ENCODE measurements at places on chromosomes 2 and 18.
A peak's percentile ranks its signal among the peaks of the same experiment; 100 is the strongest.

DNA sequence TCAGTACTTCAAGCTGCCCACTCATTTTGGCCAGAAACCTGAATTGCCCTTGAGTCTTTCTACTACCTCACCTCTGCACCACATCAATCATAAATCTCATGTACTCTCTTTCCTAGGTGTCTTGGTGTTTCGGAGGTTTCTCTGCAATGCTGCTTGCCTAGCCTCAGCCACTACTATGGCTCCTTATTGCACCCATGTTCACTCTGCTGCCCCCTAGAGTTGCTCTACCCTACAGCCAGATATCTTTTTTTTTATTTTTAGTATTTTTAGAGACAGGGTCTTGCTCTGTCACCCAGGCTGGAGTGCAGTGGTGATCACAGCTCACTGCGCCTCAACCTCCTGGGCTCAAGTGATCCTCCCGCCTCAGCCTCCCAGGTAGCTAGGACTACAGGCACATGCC lies 413.0 kb downstream of the PTPRM start:
- DNase-seq: no peak

- no peak for DNase-seq
Measured at GRCh38 chr2:111048856-111049768, 71.6 kb upstream of the BCL2L11 start.

DNA sequence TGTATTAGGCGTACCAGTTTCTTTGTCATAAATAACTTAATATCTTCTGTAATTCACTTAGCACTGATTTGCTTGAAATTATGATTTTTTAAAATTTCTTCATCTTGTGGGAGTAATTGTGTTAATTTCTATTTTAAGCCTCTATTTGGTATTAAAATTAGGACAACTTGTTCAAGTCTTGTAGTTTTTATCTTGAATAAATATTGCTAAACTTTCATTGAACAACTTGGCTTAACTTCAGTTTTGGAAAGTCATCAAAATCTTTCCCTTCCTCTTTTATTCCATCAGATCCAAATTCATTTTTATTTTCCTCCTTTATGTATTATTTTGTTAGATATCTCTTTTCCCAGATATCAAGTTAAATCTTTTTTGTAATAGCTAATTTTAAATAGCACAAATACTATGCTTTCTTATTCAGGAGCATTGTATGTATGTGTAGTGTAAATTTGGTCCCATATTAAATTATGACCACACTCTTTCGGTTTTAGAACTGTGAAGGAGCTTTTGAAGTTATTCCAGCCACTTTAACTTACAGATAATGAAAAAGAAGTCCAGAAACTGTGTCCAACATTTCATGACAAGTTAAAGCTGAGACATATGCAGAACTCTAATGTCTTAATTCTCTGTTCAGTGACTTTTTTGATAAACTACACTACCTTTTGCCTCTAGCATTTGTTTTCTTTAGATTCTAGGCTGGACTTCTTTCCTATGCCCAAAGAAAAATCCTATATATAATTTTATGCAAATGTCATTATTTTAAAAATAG lies 31.7 kb upstream of the NT5C1B start:
- DNase-seq: no peak

GRCh38 chr18:24915547-24915946 lies 436.4 kb downstream of the ZNF521 start:
- no peak for DNase-seq

DNA sequence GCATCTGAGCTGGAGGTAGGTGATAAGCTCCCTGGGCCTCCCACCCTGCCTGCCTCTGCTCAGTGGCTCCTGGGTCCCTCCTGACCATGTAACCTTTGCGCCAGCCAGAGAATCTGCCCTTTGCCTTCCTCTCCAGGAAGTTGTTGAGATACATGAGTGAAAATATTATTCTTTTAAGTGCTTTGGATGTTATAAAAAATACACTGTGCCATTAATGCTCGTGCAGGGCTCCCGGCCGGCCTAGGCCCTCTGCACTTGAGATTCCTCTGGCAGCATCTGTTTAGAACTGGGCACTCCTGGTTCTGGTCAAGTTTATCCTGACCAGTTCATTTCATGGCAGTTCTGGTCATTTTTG lies 18.8 kb downstream of the AGAP1 start:
- no peak for DNase-seq

GRCh38 chr2:189411860-189412259 lies 29.4 kb upstream of the WDR75 start:
- DNase-seq: no peak

DNA sequence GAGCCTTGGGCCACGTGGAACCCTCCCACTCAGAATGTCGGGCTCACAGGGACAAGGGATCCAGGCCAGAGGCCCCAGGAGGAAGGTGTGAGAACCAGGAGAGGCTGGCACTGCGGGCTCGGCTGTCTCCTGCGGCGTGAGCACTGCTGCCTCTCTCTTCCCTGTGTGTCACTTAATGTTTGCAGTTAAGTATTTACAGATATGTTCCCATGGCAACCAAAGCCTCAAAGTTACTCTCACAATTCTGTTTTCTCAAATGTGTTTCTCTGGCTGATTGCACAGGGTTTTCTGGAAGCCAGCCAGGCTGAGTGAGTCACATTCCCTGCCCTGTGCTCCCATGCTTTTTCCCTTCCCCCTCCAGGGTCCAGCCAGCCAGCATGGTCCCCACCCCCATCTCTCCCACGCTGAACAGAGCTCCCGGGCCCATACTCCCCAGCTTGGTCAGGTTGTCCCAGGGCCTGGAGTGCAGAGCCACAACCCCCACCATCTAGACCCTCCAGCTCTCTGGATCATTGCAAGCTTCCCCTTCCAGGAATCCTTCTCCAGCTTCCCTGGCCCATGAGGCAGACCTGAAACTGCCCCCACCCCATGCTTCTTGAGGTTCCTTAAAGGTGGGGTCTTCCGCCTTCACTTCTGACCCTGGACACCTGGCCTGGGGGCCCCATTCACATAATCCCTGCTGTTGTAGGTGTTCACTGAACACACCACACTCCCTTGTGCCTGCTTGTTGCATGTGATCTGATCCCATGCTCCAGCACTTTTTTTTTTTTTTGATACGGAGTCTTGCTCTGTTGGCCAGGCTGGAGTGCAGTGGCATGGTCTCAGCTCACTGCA lies 265.9 kb downstream of the CELF4 start:
- peak; percentile 68 for DNase-seq
